ENCODE measurements at places on chromosomes 1 and 21.

- DNase-seq = no peak
Measured at GRCh38 chr1:197715806-197716205, 59.5 kb downstream of the DENND1B start.

DNA sequence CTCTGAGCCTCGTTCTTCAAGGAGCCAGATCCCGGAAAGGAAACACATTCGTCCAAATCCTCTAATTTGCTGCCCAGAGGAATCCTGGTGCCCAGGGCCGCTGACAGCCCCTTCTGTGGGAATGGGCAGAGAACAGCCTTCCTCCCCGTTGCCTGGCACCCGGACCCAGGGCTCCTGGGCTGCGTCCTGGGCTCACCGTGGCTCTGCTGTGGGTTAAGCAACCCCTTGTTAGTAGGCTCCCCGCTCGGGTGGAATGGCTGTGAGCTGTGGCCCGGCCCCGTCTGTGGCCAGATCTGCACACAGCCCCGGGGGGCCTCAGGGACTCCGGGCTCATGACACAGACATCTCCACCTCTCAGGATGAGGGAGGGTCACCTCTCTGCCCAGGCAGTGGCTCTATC is 122.9 kb upstream of the ARHGEF16 start:
- no peak for DNase-seq

GRCh38 chr1:93000751-93001175 is 39.5 kb upstream of the DIPK1A start:
- no peak for DNase-seq

DNA sequence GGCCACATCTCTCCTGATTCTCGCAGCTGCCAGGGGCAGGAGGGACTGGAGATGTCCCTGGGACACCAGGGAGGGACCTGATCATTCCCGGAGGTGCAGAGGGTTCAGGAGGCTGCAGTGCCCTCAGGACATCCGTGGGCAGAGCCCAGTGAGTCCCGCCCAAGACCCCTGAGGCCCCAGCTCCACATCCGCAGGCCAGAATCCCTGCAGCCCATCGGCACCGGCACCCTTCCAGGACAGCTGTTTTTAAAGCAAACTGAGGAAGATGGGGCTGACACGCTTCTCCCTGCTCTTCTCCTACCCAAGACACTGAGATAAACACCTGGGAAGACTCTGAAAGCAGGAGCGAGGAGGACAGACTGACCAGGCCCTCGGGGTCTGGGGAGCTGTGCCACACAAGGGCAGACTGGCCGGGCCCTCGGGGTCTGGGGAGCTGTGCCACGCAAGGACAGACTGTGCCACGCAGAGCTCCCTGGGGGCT is 25.5 kb downstream of the SLC19A1 start:
- no peak for DNase-seq

- peak; percentile 63 for DNase-seq
Measured at GRCh38 chr1:9101510-9102146, 27.3 kb downstream of the GPR157 start.

GRCh38 chr1:32100359-32100758 is 7.5 kb upstream of the KPNA6 start:
- DNase-seq = no peak

- no peak for DNase-seq
Measured at GRCh38 chr1:233015965-233016364, 65.6 kb downstream of the NTPCR start.
